Cerebellum (tissue), 4 donors: ENCODE measurements at places on chromosomes 11 and 22.

- DNase-seq, result no peak
These were observed 7.9 kb downstream of the ADORA2A start for GRCh38 chr22:24435323-24435645.

- DNase-seq, result no peak
These were observed 42.5 kb downstream of the ARFGAP3 start for GRCh38 chr22:42814616-42815015.

DNA sequence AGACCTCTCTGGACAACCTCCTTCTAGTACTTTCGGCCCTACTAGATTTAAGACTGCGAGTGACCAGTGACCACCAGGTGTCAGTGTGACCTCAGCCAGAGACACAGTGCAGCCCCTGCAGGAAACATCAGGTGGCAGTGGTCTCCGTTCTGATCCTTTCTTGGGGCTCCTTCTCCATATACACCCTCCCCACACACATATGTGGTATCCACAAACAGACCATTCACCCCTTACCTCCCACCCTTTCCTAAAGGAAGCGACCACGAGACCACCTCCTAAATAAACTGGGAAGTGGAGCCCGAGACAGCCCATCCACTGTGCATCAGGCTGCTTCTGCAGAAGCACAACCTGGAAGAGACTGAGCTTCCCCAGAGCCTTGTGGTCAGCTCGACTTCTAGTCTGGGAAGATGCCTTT, 38.5 kb upstream of the CYP2D6 start:
- peak; percentile 76 for DNase-seq

DNA sequence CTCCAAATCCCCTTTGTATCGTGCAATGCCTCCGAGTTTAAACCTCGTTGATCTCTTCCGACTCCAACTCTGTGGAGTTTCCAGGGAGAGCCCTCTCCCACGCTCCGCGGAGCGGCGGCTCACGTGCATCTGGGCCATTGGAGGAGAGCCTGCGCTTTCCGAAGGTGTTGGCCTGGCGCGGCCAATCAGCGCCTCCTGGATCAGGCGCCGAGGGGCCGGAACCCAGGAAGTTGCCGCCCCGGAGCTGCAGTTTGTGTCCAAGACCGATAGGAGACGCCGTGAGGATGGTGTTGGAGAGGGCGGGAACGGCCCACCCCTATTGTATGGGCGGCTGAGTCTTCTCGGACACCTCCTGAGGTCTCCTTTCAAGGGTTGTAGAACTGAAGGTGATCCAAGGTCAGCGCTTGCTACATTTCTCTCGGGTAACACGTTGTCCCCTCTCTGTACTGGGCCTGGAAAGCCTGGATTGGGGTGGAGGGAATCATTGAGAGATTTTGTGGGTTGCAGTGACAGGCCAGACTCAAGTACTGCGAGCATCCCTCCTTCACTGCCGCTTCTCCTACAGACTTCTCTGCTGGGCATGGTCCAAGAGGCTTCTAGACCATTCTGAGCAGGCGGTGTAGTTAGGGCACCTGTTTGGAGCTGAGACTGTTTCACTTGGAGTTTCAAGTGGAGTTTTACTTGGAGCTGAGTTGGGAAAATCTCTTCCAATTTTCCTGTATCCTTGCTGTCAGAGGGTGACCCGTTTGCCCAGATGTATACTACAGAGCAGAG, 1.7 kb downstream of the ADAMTS15 start:
- no peak for DNase-seq

- DNase-seq, result no peak
These were observed 96.0 kb downstream of the TRPC6 start for GRCh38 chr11:101487775-101488174.

DNA sequence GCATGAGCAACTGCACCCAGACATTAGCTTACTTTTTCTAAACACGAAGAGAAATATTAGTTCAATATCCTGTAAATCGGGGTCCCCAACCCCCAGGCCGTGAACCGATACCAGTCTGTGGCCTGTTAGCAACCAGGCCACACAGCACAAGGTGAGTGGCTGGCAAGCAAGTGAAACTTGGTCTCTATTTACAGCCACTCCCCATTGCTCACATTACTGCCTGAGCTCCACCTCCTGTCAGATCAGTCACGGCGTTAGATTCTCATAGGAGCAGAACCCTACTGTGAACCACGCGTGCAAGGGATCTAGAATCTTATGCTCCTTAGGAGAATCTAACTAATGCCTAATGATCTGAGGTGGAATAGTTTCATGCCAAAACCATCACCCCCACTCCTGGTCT, 27.8 kb upstream of the DEPDC7 start:
- no peak for DNase-seq

DNA sequence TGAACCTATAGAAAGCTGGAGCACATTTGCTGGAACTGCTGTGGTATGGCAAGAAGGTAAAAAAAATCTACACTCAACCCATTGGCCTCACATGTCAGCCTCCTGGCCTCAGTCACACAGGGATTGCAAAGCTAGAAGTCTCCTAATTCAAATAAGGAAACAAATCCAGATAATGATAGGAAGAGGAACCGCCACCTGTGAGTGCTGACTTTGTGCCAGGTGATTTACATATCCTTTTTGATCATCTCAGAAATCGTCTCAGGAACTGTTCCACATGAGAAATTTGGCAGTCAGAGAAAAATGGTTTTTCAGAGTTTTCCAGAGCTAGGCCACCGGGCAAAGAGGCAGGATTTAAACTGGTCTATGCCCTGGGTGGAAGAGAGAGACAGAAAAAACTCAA, 986 bp downstream of the NLRP10 start:
- no peak for DNase-seq

DNA sequence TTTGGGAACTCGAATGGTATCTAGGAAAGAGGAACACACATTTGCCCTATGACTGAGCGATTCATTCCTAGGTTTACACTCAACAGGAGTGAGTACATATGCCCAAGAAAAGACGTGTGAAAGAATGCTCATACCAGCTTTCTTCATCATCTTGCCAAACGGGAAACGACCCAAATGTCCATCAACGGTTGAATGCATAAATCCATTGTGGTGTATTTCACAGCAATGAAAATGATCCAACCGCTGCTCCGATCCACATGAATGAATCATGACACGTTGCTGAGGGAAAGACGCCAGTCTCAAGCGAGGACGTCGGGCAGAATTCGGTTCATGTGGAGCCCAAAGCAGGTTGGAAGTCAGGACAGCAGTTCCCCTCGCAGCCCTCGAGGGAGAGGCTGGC, 71.5 kb downstream of the CYTH4 start:
- no peak for DNase-seq

GRCh38 chr22:39634530-39635405, 64.2 kb downstream of the CACNA1I start:
- no peak for DNase-seq

DNA sequence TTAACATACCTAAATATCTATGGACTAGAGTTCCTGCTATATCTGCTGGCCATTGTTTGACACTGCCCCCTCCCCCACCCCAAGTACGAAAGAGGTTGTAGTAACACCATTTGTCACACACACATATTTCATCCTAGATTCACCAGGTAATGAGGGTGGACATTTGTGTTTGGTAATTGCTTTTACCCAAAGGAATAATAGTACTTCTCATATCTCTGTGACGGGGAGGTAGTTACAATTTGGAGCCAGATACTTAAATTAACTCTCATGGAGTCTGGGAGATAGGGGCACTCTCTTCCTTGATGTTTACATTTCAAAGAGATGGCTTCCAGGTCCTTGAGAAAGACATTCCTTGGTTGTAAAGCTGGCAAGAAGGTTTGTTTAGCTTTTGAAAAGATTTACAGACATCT, 38.7 kb downstream of the REXO2 start:
- DNase-seq, result no peak

- peak; percentile 90 for DNase-seq
These were observed 472 bp downstream of the APOA5 start for GRCh38 chr11:116791002-116791812.

GRCh38 chr11:100719809-100720221, 32.7 kb downstream of the ARHGAP42 start:
- peak; percentile 59 for DNase-seq

- DNase-seq, result no peak
These were observed 53.8 kb upstream of the AMPD3 start for GRCh38 chr11:10401256-10401655.

- no peak for DNase-seq
These were observed 609.5 kb downstream of the BRD1 start for GRCh38 chr22:49218142-49218541.

- DNase-seq, result peak; percentile 25
These were observed 1.1 kb downstream of the APLP2 start for GRCh38 chr11:130070846-130071200.

DNA sequence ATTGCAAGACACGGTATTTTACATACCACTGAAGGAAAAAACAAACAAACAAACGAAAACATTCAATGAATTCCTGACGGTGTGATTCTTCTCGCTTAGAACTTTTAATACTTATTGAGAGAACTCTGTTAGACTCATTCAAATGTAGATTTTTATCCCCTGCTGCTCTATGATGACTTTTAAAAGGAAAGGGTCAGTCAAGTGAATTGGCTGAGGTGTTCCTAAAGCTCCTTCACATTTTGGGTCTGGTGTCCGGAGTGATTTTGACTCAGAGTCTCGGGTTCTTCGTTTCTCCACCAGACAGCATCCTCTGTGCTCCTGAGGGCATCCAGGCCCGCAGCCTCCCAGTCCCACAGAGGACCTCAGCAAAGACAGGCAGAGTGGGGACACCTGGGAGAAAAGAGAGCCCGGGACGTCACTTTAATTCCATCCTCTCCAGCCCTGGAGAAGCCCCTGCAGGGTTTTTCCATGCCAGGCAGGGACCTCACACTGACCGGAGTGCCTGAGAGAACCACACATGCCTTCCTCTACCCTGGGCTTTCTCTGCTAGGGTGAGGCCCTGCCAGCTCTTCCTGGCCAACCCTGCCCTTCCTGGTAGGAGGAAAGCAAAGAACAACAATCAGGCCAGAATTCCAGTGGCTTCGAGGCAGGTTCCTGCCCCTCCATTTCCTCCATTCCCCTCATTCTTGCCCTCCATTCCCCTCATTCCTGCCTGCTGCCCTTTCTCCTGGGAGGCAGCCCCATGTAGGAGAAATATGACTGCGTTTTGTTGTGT, 1.4 kb upstream of the CSF2RB start:
- DNase-seq, result no peak

GRCh38 chr11:36130401-36130800, 158.8 kb downstream of the COMMD9 start:
- DNase-seq, result no peak

- no peak for DNase-seq
These were observed 5.7 kb upstream of the MMP20 start for GRCh38 chr11:102630598-102631448.

DNA sequence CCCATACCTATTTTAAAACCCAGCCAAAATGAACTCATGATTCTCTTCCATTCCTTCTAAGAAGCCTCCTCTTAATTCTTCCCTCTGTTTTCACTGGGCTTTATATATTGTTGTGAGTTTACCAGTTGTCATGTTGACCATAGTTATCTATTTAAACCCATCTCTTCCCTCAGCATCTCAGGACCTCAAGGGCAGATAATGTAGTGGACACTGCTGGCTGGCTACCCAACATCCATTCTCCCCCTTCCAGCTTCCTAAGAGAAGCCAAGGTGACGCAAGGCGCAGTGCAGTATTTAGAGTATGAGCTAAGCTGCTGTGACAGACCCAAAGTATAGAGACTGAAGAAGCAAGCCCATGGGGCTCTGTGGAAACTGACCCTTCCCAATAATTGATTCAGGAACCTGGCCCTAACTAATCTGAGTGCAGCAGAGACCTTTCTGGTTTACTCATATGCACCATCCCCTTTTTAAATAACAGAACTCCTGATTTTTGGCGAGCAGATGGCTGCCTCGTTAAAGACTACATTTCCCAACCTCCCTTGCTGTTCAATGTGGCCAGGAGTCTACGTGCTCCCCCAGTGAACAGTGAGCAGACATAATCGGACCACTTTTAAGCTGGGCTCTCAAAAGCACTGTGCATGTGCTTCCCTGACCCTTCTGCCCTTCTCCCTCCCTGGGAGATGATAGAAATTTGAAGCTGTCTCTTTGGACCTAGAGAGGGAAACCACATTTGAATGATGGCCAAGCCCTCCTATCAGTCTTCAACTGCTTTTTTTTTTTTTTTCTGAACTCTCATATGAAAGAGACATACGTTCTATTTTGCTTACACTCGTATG, 28.1 kb upstream of the CREB3L1 start:
- no peak for DNase-seq

GRCh38 chr11:57313788-57314135, 11.0 kb downstream of the TNKS1BP1 start:
- DNase-seq, result no peak

DNA sequence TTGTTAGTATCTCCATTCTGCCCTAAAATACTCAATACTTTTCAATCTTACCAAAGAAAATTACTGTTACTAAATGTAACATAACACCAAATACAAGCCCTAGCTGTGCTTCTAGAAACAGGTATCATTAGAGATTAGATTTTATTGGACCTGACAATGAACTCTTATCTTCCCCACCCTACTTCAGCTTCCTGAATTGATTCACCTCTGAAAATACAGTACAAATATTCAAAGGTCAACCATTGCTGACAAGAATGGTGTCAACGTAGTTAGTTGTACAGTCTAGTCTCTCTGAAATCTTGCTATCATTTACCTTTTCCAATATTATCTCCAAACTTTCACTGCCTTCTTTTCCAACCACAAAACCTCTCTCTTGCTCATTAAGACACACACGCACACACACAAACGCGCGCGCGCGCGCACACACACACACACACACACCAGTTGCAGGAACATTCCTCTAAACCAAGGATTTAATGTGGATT, 22.4 kb downstream of the LRRC4C start:
- DNase-seq, result no peak

GRCh38 chr22:49571326-49571725, 256.3 kb downstream of the BRD1 start:
- no peak for DNase-seq

GRCh38 chr11:77793972-77794371, 26.6 kb downstream of the RSF1 start:
- DNase-seq, result no peak
